ENCODE measurements at places on chromosomes 4 and X.

DNA sequence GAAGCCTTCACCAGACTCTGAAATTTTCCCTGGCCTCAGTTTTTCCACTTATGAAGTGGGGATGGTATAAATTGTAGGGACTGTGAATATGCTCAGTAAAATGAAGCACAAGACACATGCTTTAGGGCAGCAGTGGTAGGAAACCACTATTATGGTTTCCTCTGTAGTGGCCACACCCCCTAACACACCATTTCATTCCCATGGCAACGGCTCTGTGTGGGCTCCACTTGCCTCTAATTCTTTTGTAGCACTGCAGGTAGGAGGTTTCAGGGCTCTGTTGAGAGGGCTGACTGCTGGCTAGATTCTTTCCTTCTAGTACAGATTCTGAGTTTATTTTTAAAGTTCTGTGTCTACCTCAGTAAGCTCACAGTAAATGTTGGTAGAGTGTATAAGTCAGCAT is 3.5 kb upstream of the VMA21 start:
- DNase-seq = peak; percentile 18

- DNase-seq = no peak
Observed at GRCh38 chr4:105060628-105061027, 86.0 kb upstream of the TET2 start.

DNA sequence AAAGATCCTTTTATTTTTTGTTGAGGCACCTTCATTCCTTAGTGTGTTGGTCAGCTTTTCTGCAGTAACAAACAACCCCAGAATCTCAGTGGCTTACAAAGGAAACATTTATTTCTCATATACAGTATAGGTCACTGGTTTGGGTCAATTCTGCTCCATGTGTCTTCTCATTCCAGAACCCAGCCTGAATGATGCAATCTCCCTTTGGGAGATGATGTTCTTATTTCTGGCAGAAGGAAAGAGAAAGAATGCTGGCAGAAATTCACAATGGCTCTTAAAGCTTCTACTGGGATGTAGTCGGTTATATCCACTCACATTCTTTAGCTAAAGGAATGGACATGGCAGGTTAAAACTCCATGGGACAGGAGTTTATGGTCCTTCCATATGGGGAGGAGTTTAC is 42.3 kb downstream of the IDS start:
- DNase-seq = no peak

- DNase-seq = no peak
Observed at GRCh38 chr4:89836897-89837384, at the start of gene SNCA. Gene SNCA (minus strand): TSS chr4:89837161. CDS start chr4:89835667, 1,494 bp downstream.

GRCh38 chrX:139120760-139121159 is 409.2 kb upstream of the FGF13 start:
- DNase-seq = no peak

DNA sequence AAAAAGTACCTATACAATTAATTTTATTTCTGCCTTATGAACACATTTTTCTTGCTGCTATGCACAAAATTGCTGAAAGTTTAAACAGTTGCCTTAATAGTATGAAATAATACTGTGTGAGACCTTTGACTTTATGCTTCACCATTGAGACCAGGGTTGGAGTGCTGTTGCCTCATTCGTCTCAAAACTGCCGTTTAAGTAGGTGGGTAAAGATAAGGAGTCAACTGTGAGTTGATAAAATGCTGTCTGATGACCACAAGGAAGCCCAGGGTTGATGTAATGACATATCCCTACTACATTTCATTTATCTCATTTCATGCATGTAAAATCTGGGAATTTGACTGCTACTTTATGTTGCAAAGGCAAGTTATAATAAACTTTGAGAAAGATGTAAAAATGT is 23.4 kb downstream of the STK26 start:
- DNase-seq = no peak

GRCh38 chrX:152896450-152896849 is 1.4 kb upstream of the ZNF185 start:
- DNase-seq = no peak

GRCh38 chrX:150358651-150359050 is 4.5 kb upstream of the MAMLD1 start:
- DNase-seq = no peak

GRCh38 chr4:186948361-186949242 is 224.9 kb upstream of the FAT1 start:
- DNase-seq = no peak

DNA sequence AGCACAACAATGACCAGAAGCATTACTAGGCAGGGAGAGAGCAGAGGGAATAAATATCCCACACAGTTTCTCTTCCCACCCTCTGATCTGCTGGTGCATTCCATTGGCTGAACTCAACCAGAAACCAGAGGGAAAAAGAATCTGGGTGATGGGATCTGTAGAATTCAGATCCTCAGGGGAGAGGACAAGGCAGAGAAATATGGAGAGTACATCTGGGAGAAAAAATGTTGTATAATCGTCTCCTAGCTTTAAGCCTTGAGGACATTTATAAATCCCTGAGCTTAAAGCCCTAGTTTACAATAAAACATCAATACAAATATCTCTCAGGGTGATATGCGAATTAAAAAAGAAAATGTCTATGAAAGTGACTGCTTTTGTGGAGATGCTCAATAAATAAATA is 368.1 kb upstream of the MAD2L1 start:
- no peak for DNase-seq

DNA sequence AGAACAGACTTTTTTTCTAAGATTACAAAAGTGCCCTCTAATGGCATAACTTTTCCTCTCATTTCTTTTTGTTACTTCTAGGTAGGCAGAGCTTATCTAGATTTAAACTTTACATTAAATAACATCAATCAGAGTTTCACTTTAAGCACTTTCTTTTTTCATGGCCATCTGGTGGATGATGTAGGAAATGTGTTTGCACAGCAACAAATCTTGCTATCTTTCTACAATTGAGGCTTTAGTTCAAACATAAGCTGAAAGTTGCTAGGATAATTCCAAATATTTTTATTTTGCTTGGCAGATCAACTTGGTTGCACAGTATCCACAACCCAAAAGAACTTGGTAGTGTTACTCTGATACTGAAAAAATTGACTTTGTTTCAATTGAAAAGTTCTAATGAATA is 22.0 kb downstream of the NDNF start:
- no peak for DNase-seq

- no peak for DNase-seq
Observed at GRCh38 chr4:70802928-70803580, 36.6 kb downstream of the GRSF1 start.

DNA sequence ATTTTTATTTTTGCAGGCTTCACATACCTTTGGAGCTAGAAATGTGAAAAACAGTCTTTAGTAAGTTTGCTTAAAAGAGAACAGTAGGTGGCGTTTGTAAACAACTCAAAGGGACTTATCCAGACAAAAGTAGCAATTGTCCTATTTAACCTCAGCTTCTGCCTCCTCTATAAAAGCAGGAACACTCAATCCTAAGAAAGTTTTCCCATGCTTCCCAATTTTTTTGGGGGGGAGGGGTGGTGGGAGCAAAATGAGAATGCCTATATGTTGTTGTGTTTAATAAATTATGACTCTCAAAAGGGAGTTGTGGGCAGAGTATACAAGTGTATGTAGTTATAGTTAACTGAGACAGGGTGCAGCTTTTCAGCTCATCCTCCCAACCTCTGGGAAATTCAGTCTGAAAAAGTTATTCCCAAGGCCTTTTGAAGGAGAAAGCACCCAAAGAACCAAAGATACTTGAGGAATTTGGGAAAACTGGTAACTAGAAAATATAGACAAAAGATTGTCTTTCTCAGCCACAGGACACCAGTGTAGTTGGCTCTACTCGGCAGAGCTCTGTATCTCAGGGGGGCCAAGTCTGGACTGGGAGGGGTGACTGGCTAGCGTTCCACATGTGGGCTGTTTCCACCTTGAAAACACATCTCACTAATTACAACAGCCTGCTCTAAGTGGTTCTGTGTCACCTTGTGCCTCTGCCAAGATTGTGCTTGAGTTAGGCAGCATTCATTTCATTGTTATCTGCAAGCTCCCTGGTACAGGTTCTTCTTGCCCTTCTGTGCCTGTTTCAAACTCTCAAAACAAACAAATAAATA is 2.8 kb downstream of the SFRP2 start:
- DNase-seq = no peak

DNA sequence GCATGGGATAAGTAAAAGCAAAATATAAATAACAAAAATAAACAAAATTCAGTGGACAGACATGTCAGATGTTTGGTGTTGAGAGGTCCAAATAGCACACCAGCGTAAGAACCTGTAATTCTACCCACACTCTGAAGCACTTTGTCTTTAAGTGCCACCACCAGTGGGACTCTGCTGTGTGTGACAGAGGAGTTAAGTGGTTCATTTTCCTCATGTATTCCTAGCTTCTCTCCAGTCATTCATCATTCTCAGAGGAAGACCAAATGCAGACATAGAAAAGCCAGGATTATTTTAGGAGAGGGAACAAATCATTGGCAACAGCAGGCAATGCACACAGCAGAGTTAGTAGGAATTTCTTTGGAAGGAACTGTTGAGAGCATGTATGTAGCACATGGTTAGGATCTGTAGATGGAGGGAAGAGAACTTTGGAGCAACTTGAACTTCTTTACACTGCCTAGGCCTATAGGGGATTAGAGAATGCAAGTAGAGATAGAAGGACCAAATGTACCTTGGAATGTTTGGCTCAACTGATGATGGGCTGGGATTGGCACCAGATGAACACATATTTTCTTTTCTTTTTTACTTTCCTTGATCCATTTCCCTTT is 43.0 kb upstream of the ARHGAP24 start:
- DNase-seq = no peak

GRCh38 chr4:26404743-26405206 is 84.0 kb downstream of the RBPJ start:
- no peak for DNase-seq

DNA sequence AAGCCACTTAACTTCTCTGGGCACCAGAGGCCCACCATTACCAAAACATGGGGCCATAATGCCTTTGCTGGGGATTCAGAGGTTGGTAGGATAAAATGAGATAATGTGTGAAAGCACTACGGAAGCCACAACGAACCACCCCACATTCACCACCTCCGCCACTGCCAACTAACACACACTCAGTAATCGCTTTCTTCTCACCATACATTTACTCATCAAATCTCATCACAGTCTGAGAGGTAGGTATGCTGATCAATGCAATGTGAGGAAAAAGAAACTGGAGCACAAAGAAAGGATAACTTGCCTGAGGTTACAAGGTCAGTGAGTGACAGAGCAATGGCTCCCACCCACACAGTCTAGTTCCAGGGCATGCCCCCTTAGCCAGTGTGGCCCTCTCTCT is 257.3 kb downstream of the NR3C2 start:
- DNase-seq = no peak

- no peak for DNase-seq
Observed at GRCh38 chr4:33882246-33882990, 2361.9 kb downstream of the ARAP2 start.

- DNase-seq = no peak
Observed at GRCh38 chr4:152588869-152589268, 53.0 kb upstream of the FBXW7 start.

GRCh38 chrX:10945498-10945897 is 165.6 kb upstream of the HCCS start:
- DNase-seq = no peak

DNA sequence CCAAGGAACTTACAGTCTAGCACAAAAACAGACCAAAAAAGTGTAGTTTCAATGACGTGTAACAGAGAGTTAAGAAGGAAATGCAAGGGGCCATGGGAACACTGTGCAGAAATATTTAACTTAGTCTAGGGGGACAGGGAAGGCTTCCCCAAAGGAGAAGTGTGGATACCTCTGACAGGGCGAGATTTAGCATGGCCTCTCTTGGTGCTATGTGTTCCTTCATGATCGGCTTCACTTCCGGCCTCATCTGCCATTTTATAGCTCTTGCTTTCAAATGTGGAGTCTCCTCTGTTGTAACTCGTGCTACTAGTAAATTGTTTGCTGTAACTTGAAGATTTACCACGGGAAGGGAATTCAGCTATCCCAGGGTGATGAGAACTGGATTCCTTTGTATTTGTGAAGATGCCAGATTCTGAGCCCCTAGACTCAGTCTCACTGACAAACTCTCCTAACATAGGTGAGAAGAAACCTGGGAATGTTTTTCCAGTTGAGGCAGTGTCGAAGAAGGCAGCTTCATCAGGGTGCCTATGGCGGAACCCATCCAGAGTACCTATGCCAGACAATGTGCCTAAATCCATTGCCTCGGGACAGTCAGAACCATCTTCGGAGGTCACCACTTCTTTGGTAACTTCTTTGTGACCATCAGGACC is 5.0 kb downstream of the FGA start:
- DNase-seq = no peak

- DNase-seq = no peak
Observed at GRCh38 chr4:39118034-39118658, 56.1 kb downstream of the KLHL5 start.

GRCh38 chrX:28665778-28666177 is 78.5 kb downstream of the IL1RAPL1 start:
- DNase-seq = no peak

DNA sequence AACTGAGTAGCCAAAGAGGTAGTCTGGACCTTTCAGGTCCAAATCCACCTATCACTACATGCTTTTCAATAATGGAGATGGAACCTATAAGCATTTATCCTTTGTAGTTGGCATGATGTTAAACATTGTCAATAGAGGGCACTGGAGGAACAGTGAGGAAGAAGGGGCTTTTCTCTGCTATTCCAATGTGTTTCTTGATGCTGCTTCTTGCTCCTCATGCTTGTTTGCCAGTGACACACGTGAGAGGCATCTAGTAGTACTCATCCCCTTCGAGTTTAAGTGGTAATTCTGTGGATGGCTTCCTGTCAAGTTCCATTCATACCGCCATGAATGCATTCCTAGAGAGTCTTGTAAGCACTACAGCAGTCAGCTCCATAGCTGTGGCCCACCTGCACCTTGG is 84.0 kb downstream of the NAA11 start:
- no peak for DNase-seq

DNA sequence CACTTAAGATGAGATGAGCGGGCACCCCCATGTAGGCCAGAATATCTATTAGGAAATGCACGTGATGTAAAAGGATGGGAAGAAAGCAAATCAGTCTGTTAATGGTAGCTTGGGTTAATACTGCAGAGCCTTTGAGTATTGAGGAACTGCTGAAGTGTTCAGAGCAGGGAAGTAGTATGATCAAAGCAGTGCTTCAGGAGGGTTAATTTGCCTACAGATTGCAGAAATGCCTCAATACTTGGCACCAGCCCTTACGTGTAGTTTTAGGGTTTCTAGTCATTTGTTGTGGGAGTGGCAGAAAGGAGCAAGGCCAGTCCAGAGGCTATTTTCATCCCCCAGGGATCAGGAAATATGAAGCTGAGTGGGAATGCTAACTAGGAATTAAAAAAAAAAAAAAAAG is 19.7 kb downstream of the ZFX start:
- no peak for DNase-seq

DNA sequence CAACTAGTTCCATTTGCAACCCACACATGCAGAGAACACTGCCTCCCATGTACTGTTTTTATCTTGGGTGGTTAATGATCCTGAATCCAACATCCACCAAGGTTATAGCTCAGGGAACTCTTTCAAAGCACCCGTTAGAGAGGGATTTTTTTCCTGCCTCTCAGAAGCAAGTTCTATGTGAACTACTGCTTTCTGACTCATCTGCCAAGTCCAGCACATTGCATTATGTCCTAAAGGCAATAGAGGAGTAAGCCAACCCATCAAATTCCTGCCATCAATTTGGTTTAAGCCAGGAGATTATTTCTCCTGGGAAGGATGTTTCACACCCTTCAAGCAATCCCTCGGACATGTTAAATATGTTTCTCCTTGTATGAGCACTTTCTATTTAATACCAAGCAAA is 334.5 kb downstream of the GASK1B start:
- DNase-seq = no peak

GRCh38 chrX:149262086-149262485 is 243.0 kb downstream of the IDS start:
- DNase-seq = no peak

Data from stimulated activated CD8-positive, alpha-beta memory T cell treated with anti-CD3 and anti-CD28 coated beads, Interleukin-4, amount 100 ng/mL, for 4 hours (primary cell).